ENCODE measurements at places on chromosomes 7 and 10. TPM values are rescaled to one million over a fixed set of nuclear protein-coding genes. Genes with fewer than 3 reads are reported as not detected.
A peak's percentile ranks its signal among the peaks of the same experiment; 100 is the strongest.

DNA sequence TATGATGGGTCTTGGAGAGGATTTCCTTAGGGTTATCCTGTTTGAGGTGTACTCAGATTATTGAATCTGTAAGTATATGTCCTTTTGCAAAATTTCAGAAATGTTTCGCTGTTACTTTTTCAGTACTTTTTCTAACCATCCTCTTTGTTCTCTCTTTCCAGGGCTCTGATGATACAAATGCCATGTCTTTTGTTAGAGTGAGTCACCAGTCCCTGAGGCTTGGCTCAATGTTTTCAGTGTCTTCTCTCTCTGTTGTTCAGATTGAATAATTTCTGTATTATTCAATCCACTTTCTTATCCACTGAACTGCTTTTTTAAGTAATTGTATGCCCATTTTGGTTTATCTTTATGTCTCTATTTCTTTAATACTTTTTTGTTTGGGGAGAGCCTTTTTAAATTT, 449.4 kb downstream of the TNS3 start:
- no peak for DNase-seq

DNA sequence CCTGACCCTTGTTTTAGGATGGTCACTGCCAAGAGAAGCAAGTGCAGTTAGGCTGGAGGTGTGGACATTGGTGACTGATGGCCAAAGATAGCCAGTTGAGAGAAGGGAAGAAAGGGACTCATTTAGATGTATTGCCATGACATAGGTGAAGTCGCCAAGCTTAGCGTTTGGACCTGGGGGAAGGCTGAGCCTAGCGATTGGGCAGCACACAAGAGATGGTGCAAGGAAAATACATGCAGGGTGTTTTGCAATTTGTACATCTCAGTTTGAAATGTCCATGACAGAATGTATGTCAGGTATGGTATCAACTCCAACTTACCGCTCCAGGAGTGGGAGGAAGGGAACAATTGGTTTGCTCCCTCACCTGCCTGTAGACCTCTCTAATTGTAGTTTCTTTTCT, 134.3 kb downstream of the MAPK8 start:
- no peak for DNase-seq

GRCh38 chr10:76779796-76780301, 857.8 kb downstream of the KCNMA1 start:
- no peak for DNase-seq

GRCh38 chr7:130998993-130999602, 265.1 kb upstream of the KLF14 start:
- no peak for DNase-seq

- no peak for DNase-seq
These were observed 78.1 kb upstream of the STRIP2 start for GRCh38 chr7:129356176-129356575.

DNA sequence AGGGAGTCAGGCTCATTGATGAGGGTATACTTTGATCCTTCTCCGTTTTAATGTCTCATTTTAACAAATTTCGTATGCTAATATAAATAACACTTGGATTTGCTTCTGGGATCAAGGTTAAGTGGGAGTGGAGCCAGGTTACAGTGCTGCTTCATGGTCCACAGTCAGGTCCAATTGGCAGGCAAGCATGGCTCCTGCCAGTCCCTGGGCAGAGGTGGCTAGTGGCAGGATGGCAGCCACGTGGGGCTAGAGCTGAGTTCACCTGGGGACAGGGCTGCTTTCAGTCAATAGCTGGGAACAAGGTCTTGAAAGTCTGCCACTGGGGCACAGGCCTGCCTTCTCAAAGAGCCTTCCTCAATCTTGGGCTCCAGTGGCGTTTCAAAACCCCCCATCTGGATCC, 16.0 kb upstream of the VWA2 start:
- DNase-seq: no peak

- no peak for DNase-seq
These were observed 59.5 kb downstream of the LRRC18 start for GRCh38 chr10:48880016-48880705.

DNA sequence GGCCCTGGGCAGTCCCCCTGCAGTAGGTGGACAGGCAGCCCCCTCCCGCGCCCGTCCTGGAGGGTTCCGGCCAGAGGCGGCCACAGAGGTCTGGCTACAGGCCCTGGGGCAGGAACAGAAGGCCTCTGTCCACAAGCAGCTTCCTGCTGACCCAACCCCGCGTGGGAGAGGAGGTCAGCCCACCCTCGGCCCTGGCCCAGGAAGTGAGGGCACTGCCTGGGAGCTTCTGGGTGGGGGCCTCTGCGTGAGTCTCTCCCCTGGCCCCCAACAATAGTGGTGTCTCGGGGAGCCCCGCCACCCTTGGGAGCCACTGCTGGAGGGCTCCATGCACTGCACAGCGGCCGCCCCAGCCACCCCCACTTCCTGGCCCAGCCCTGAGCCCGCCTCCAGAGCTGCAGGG, 4.7 kb downstream of the MICALL2 start:
- DNase-seq: no peak

DNA sequence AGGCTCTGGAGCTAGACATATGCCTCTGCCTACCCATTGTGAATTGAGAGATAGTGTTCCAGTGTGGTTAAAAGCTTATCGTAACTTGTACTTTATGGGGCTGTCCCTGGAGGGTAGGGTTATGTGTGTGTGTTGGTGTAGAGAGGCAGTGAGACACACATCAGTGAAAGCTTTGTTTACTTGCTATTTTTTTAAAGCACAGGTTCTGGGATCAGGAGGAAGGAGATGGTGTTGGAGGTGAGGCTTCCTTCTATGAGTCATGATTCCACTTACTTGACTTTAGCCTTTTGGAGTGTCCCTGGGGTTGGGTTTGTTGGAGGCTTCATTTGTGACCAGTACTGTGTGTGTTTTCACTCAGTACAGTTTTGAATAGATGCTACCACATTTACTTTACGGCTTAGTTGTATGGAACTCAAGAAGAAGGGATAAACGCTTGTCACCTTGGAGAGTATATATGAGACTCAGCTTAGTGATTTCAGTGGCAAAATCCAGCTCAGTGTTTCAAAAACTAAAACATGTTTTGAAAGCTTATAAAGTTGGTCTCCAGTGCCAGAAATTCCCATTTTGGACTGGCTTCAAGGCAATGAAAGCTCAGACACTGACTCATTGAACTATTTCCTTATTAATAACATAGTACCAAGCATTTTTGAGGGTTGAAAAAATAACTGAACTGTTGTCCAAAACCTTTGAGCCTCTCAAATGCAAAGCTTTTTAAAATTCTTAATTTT, 106.2 kb downstream of the PLXDC2 start:
- no peak for DNase-seq

- DNase-seq: no peak
These were observed 188.6 kb upstream of the PRPS1L1 start for GRCh38 chr7:18216270-18216669.

GRCh38 chr7:33487998-33488682, 358.8 kb downstream of the BBS9 start:
- peak; percentile 14 for DNase-seq

DNA sequence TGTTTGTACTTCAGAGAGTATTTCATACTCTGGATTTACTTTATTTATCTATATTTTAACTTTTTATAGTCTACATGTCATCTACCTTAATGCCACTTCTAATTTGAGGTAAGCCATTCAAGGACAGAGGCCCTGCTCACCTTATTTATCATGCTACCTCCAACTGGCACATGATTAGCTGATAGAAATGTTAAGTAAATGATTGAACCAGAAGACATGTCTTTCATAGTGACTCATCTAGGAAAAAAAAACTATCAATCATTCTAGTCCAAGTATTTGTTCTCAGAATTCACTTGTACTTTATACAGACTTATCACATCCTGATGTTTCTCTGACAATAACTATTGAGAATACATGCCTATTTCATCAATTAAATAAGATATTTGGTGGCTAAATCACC, 856.3 kb downstream of the XPNPEP1 start:
- no peak for DNase-seq

- DNase-seq: no peak
These were observed 4.9 kb downstream of the PCOLCE start for GRCh38 chr7:100607111-100607510.

DNA sequence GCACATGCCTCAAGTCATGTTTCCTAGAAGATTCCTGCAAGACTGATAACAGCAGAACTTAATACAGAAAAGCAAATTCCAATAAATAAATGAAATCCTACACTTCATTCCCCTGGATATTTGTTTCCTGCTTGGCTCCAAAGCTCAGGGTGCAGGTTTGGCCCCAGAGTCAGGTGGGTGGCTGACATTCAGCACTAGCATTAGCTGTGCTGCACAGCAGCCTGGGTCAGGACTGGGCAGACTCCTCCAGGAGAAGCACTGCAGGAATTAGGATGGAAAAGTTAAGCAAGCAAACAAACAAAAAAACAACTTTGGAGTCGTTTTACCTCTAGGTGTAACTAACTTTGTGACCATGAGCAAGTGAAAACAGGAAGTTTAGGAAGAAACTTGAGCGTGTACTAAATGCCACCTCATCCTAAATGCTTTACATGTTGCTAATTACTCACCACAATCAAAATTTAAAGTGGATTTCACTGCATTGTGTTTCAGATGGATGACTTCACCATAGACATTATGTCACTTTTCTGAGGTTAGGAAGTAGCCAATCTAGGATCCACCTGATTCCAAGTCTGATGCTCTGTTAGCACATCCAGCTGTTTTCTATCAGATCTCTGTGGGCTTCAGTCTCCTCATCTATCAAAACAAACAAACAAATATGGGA, 239.4 kb downstream of the C7orf25 start:
- DNase-seq: no peak

- no peak for DNase-seq
These were observed 13.2 kb downstream of the SGPL1 start for GRCh38 chr10:70828923-70829322.

- DNase-seq: no peak
These were observed 51.9 kb downstream of the ASZ1 start for GRCh38 chr7:117375380-117375779.

DNA sequence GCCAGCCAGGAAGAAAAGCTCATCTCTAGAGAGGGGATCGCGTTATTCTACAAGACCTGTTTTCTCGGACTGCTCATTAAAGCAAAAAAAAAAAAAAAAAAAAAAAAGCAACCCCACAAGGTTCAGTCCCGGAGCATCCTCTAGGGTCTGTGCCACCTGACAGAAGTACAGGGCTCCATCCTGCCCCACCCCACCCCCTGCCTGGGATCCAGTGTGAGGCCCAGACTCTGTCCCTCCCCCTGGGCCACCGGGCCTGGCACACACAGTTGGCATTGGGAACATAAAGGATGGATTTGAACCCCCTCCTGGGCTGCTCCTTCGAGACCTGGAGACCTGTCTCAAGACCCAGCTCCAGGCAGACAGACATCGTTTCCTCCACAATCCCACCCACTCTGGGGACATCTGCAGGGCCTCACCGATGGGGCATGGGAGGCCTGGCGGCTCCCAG, 688 bp downstream of the ORAI2 start:
- no peak for DNase-seq

- DNase-seq: no peak
These were observed 279.4 kb upstream of the IMMP2L start for GRCh38 chr7:111841596-111842205.

GRCh38 chr10:86225103-86225782, 141.4 kb downstream of the GRID1 start:
- DNase-seq: no peak

- no peak for DNase-seq
These were observed 321.3 kb downstream of the AUTS2 start for GRCh38 chr7:69919426-69920111.

- no peak for DNase-seq
These were observed 1.1 kb downstream of the ZDHHC4 start for GRCh38 chr7:6578114-6579084.

DNA sequence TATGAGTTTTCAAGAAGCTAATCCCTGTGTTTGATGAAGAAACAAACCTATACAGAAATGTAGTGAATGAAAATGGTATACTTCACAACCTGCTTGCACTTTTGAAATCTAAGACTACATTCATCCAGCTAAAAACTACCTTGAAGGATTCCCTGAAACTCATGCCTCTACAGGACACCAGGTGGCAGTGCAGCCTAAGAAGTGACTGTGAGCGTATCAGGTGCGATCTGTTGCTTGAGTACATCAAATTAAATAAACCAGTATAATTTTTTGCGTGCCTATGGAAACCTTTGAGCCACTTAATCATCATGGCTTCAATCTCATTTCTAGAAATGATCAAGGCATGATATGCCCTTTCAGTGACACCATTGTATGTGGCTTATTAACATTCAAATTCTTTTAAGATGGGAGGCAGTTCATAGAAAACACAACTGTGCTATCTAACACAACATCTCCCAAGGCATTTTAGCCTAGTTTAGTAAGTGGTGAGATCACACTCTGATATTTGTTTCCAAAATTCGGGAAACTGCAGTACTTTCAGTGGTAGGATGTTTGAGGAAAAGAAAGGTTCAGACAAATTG, 57.4 kb downstream of the PPP1R17 start:
- no peak for DNase-seq

- DNase-seq: no peak
These were observed 55.7 kb upstream of the IL6 start for GRCh38 chr7:22671177-22671879.

DNA sequence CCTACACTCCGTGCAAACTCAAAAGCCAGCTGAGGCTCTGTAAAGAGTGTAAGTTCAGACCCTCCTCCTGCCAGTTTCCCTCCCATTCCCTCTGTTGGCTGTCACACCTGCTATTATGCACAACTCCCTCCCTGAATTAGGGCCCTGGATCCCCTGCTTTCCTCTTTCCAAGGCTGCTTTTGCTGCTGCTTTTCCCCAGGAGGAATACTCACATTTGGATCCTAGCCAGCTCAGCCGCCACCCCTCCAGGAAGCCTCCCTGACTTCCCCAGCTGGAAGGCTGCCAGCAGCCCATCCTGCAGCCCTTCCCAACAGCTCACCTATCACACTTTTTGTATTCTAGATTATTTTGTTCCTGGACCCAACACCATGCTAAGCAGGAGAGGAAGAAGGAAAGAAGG, 40.9 kb upstream of the WDR11 start:
- DNase-seq: no peak

DNA sequence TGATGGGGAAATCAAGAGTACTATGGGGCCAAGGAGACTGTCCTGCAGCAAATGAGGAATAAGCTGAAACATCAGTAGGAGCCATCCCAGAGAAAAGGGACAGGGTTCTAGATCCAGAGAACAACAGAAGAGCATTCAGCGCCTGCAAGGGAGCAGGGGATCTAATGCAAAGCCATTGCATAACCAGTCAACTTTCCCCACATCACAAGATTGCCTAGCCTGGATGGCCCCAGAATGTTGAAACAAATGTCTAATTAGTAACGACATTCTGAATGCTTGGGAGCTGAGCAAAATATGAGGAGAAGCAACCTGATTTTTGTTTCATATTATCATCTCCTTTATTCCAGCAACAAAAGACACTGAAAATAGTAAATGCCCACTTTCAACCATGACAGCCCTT, 2.7 kb upstream of the MPP7 start:
- DNase-seq: no peak

SYNPO2L gene
- polyA plus RNA-seq: not detected

RNLS gene
- 4.1 TPM for polyA plus RNA-seq

IKZF1 gene
- polyA plus RNA-seq: 347 TPM

MLXIPL gene
- not detected for polyA plus RNA-seq

UCN3 gene
- not detected for polyA plus RNA-seq

PLAU gene
- 0.12 TPM for polyA plus RNA-seq

SPDYE16 gene
- 0.15 TPM for polyA plus RNA-seq

TECPR1 gene
- polyA plus RNA-seq: 23.8 TPM

CREB5 gene
- not detected for polyA plus RNA-seq

Measured in naive B cell (primary cell).